Glutamatergic neuron (in vitro differentiated cells): ENCODE measurements at places on chromosomes 6 and 20. TPM values are rescaled to one million over a fixed set of nuclear protein-coding genes. Genes with fewer than 3 reads are reported as not detected.
A peak's percentile ranks its signal among the peaks of the same experiment; 100 is the strongest.

Gene LRRC73
- total RNA-seq, result 1.2 TPM

DNA sequence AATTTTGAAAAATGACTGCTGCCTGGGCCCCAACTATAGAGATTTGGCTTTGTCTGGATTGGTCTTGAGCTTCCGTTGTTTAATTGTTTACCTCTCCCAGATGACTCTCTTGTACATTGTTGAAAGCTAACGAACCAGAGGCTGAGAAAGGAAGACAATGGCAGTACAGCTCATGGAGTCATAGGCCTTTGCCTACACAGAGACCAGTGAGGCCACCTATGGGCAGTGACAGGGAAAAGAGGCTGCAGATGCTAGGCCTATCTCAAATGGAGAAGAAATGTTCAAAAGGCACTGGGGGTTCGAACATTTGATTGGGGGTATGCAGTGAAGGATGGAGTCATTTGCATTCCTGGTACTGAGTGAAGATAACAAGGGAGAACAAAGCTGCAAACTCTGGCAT lies 29.1 kb downstream of the OPN5 start:
- DNase-seq, result no peak

DNA sequence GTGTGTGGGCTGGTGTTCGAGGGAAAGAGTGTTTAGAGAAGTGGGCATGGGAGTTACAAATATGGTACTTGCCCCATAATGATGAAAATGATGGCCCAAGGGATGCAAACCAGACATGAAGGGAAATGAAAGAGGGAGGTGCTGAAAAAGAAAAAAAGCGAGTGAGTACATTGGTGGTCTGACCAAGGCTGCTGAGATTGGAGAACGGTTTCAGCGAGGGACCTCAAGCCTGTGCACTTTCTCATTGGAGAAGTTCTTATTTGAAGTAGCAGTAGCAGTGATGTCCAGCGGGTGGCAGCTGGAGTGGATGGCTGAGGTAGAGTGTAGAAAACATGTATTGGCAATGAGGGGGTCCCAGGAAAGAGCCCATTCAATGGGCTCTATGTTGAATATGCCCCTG lies 54.8 kb downstream of the TNFAIP3 start:
- DNase-seq, result no peak

- DNase-seq, result no peak
These were observed 234.1 kb upstream of the ZFP64 start for GRCh38 chr20:52425701-52426100.

DNA sequence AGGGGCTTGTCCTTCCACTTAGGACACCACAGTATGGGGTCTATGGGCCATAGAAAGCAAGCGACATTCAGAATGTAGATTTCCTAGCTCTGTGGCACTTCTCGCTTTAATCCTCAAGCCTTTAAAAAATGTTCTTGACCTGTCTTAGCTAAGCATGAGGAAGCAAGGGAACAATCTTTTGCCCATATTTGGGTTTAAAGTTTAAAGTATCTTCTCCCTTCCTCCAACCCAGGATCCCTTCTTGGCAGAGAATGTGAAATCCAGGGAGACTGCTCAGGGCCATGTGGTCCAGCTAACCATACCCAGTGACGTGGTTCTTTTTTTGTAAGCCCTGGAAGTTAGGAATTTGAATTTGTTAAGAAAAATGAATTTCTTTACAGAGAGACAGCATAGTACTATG lies 289.9 kb downstream of the BTBD9 start:
- DNase-seq, result no peak

Gene NFKBIE
- 15.3 TPM for total RNA-seq

Gene MAP7
- total RNA-seq, result 2.2 TPM

DNA sequence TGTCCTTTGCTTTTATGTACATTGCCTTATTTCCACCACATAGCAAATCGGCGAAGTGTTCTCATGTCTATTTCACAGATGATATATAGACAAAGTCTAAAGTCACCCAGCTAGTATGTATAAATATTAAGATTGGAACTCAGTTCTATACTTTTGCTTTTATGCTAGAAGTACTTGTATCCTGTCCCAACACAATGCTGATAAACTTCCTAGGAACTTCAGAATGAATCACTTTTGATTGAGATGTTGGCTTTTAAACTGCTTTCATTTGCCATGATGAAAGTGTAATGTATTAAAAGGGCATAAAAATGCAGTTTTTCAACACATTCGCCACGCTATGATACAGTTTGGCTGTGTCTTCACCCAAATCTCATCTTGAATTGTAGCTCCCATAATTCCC lies 50.8 kb downstream of the GCLC start:
- DNase-seq, result no peak

- DNase-seq, result no peak
These were observed 111.5 kb downstream of the TIAM2 start for GRCh38 chr6:155106456-155107115.

Gene ULBP2
- total RNA-seq, result 5.4 TPM

DNA sequence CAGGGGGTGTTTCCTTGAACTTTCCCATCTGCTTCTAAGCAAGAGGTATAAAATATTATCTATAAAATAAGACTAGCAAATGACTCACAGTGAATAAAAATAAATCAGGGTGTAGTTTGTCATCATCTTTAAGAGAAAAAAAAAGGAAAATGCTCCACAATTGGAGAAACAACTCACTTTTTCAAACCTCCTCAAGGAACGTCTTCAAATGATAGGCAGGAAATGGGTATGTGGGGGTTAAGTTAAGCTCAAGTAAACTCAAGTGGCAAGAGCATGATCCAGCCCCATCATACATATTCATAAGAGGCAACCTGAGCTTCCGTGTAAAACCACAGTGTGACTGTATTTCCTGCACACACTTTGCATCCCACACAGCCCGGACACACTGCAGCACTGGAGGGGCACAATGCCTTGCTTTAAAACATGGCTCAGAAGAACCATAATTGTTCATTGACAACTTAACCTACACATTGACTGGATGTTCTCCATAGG lies 58.5 kb upstream of the CEP85L start:
- DNase-seq, result no peak

Gene LY6G6F
- not detected for total RNA-seq

DNA sequence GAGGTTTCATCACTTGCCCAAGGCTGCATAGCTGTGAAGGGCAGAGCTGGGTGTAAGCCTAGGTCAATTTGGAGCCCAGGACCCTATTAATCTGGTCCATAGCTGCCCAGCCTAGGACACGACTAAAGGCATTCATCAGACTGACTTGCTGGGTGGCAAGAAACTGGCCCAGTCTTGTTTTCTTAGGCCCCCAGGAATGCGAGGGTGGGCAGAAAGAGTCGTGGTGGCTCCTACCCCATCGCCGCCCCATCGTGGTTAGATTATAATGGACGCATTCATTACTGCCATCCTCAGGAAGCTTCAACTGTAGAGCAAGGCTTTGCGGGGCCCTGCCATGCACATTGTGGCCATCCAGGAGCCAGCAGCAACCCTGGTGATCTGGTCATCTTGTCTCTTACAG lies 16.1 kb downstream of the DYNLRB1 start:
- no peak for DNase-seq

- DNase-seq, result no peak
These were observed 163.2 kb upstream of the TAB2 start for GRCh38 chr6:149154261-149154821.

DNA sequence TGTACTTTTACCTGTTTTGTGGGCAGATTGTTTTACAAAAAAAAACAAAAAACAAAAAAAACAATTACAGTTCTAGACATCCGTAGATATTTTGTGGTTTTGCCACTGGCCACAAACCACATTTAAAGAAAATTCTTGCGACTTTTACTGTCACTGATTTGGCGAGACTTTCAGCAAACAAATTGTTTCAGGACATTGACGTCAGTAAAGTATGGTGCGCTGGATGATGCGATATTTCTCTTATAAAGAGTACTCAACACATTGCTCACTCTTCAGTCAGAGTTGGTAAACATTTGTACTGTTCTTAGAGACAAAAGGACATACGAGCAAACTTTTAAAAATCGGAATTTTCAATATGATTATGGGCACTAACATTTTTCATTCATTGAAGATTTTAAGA lies 229.8 kb downstream of the HAO1 start:
- no peak for DNase-seq

DNA sequence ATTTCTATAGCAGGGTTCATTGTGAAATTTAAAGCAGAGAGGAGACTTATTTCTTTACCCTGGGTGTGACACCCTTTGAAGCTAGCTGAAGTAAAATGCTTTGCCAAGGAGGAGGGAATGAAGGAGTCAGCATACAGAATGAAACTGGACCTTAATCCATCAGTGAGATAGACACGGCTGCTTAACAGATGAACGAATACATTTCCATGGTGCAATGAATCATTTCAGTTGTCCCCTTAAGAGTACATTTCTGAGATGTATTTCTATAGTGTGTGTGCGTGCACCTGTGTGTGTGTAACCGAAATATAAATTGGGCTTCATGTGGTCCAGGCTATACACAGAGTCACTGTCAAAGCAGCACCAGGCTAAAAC lies 73.8 kb upstream of the CD93 start:
- no peak for DNase-seq

DNA sequence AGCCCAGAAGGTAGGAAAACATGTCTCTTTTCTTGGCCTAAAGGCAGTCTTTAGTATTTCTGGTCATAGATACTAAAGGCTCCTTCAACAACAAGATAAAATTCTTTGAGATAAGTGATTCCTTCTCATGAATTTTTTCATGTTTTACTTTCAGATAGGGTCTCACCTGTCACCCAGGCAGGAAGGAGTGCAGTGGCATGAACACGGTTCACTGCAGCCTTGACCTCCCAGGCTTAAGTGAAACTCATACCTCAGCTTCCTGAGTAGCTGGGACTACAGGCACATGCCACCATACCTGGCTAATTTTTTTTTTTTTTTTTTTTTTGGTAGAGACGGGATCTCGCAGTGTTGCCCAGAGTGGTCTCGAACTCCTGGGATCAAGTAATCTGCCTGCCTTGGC lies 9.1 kb downstream of the PNLDC1 start:
- no peak for DNase-seq

- DNase-seq, result peak; percentile 29
These were observed 15.5 kb upstream of the ZFP57 start for GRCh38 chr6:29696147-29697125.

Gene SPEF1
- total RNA-seq, result 0.22 TPM

DNA sequence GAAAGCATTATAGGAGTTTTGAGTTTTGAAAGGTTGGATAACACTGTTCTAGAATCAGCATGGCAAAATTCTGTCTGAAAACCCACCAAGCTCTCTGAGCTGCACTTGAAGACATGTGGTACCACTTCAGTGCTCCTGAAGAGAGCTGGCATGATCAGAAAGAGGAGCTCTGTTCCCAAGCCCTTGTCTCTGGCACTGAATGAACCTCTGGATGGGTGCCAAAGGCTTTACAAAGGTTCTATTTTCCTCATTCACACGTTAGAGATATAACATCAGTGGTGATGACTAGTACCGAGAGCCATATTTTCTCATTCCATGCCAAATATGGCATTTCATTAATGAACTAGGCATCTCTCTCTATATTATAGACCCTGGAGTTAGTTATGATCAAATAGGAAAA lies 301.8 kb upstream of the ID4 start:
- DNase-seq, result no peak

DNA sequence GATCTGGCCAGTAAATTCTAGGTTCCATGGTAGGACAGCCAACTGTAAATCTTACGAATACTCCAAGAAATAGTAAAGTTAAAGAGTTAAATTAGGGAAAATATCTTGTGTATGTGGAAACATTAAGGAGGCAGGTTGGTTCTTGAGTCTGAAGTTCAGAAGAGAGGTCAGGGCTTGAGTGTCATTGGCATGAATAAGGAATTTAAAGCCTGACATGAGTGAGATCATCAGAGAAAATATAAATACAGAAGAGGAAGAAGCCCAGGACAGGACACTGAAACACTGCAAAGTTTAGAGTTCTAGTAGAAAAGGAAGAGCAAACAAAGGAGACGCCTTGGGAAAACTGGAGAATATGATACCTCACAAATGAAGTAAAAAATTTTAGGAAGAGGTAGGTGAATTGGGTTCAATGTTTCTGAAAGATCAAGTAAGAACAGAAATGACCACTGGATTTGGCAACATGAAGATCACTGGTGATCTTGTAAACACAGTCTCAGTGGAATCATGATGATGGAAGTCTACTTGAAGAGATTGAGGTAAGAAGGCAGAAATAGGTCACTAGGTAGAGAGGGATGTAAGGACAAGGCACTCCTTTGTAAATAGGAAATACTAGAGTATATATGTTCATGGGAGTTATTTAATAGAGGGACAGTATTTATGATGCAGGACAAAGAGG lies 41.6 kb upstream of the SYNCRIP start:
- no peak for DNase-seq

Gene SAPCD1
- total RNA-seq, result 3.7 TPM

Gene SRC
- 39.2 TPM for total RNA-seq

DNA sequence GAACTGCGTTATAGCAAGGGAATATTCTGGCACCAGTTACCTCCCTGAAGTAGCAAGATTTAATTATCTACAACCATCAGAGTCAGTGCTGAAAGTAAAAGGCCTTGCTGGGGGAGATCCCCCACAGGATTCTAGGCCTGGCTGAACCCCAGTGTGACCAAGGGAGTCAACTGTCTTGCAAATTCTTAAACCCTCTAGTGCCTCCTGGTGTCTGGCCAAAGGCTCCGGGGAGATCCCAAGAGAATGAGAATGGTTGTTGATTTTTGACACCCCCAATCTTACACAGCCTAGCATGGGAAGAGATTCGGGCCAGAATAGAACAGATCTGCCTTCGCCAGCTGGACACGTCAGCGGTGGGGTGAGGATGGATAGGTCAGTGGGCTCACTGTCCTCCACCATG lies 179.4 kb downstream of the ERMARD start:
- no peak for DNase-seq

GRCh38 chr6:149651056-149651455 lies 2.5 kb upstream of the KATNA1 start:
- no peak for DNase-seq

- DNase-seq, result no peak
These were observed 56.2 kb downstream of the BMP7 start for GRCh38 chr20:57210054-57210910.

Gene TTBK1
- total RNA-seq, result 47.3 TPM

Gene MEI4
- 0.86 TPM for total RNA-seq

GRCh38 chr20:39946931-39947330 lies 742.1 kb downstream of the MAFB start:
- DNase-seq, result no peak

Gene OXT
- not detected for total RNA-seq

DNA sequence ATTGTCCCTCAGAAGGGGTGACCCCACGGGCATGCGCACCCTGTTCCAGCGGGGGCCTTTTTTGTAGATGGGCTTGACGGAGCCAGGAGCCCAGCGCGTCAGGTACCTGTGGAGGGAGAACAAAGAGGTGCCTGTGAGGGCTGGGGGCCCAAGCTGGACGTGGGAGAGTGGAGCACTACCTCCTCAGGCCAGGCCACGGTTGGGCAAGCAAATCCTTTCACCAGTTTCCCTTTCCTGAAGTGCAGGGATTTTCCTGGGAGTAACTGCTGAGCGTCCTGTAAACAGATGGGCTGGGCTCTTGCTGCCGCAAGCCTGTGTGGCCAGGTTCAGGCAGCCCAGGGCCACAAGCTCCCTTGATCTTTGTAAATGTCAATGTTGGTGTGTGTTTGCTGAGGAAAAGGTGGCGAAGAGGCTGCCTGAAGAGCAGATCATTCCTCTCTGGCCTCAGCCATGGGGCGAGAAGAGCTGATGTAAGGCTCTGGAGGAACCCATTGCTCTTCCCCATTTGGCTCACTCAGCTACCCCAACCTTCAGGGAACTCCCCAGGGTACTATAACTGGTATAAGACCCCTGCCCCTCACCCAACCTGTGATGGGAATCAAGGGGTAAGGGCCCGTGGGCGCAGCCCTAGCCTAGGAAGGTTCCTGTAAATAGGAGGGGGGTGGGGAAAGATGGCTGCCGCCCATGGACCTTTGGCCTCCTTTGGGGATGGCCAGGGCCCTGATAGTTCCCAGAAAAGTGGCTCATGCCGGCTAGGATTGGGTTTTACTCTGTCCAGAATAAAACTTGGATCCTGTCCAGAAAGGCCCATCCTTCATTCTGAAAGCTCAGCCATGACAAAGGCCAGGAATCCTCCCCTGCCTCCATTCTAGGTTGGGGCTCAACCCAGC lies 15.5 kb downstream of the MRPS18A start:
- no peak for DNase-seq
